Kidney (tissue), 22 donors: ENCODE measurements at places on chromosomes 7 and 10.

GRCh38 chr7:95209276-95209675 is 115.1 kb downstream of the PON1 start:
- DNase-seq = no peak

DNA sequence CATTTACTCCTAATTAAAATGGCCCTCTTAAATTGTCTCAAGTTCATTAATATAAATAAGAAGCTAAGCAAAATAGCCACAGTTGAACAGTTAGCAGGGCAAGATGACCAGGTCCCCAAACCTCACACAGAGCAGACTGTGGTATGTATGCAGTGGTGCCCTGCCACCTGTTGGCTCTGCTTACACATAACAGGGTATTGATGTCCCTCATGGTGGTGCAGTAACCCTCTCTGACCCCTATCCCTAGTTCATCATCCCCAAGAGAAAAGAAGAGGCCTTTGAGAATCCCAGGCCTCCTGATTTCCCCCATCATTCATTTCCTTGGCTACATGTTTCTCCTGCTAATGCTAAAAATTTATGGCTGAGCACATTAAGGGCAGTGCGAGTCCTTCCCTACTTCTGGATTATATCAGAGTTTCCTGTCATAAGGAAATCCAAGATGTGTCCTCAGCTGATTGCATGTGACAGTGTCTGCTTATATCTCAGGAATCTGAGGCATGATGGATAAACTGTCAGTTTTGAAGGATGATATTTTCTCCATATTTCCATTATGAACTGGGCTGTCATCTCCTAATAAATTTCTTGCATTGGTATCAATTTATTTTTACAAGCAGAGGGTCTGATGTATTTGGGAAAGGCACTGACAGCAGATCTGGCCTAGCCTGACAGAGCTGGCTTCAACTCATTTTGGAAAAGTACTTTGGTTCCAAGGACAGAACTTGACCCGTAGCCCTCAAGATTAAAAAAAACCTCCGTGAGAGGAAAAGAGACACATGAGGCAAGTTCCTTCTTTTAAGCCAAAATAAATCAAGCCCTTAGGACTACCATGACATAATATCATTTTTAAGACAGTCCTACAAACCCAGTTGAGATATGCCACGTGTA is 880.6 kb downstream of the LRMDA start:
- DNase-seq = peak; percentile 33

DNA sequence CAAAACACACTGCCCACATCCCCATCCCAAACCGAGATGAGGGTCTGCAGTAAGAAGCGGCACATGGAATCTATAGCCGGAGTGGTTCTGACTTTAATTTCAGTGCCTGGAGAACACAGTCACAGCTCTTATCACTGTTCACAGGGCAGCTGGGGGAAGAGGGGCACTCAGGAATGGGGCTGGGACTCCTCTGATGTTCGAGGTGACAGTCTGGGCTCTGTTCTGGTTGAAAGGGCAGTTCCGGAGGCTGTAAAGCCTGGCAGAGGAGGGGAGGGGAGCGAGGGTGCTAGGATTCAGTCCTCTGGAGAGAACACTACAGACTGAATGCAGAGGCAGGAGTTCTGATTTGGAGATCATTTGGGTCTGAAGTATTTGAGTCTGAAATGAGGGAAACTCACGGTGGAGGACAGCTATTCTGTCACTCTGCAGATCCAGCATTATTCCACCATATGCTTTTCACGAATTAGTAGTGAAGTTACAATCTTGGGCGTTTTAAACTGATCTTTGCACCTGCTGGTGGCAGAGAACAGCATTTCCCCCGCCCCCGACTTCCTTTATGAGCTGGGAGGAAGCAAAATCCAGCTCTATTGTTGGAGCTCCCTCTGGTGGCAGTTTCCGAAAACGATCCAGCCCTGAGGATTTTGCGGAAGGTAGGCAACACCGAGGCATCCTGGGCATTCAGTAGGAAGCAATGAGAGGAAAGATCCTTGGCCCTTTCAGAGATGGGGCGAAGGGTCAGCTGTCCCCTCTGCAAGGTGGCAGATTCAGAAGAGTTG is 22.7 kb upstream of the KCNK18 start:
- peak; percentile 90 for DNase-seq

DNA sequence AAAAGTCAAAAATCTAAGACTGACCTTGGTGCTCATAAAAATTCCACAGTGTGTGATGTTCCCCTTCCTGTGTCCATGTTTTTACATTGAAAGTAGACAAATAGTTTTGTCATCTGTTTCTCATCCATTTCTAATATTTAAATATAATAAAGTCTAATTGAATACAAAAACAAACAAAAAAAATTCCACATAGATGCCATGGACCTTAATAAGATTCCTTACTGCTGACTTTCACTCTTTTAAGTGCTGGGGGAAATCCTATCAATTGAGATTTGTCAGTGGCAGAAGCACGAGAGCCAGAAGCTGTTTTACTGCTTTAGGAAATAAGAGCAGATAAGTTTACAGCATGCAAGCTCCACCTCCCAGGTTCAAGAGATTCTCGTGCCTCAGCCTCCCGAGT is 310.0 kb downstream of the ABCA13 start:
- no peak for DNase-seq

DNA sequence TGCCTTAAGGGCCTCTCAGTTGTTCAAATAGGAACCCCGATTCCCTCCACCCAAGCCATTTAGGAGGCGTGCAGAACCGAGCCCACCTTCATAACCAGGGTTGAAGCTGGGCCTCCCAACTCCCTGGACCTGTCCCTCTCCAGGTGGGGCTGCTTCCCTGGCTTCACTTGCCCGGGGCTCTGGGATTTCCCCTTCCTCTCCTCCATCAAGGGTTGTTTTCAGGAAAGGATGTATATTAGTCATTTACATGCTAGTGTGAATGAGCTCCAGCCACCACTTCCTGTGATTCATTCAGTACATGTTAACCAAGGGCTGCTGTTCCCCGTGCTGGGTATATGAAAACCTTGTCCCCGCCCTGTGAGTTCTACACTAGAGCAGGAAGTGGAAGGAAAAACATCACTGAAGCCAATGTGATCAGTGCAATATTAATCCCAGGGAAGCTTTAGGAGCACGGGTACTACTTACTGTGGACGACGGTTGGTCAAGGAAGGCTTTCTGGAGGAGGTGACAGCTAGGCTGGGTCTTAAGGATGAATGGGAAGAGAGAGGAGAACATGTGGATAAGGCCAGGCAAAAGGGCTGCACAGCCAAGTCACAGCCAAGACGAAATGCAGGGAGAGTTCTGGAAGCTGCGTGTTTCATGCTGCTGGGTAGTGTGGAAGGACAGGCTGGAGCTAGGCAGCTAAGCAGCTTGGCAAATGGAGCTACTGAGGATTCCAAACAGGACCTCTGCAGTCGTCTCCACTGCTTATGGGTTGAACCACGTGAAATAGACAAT is 150.1 kb upstream of the SHH start:
- no peak for DNase-seq
